ENCODE measurements at places on chromosomes 7 and 10. TPM values are rescaled to one million over a fixed set of nuclear protein-coding genes. Genes with fewer than 3 reads are reported as not detected.

SRI gene
- 85.8 TPM for total RNA-seq

GPR15LG gene
- total RNA-seq: not detected

SFTPA1 gene
- 0.16 TPM for total RNA-seq

TMEM178B gene
- total RNA-seq: 50.7 TPM

EBLN1 gene
- total RNA-seq: not detected

NUP205 gene
- total RNA-seq: 58.0 TPM

SLC25A40 gene
- 23.9 TPM for total RNA-seq

ANKRD1 gene
- total RNA-seq: not detected

POM121C gene
- 9.2 TPM for total RNA-seq

CCL24 gene
- not detected for total RNA-seq

SFRP4 gene
- total RNA-seq: 1.1 TPM

H2BK1 gene
- total RNA-seq: not detected

C10orf53 gene
- total RNA-seq: not detected

TSPAN12 gene
- total RNA-seq: 7.2 TPM
